ENCODE measurements at places on chromosomes 2 and 18.

- DNase-seq = no peak
Observed at GRCh38 chr2:4981802-4982409, 710.3 kb upstream of the SOX11 start.

- DNase-seq = no peak
Observed at GRCh38 chr2:83079007-83079406, 1380.1 kb downstream of the SUCLG1 start.

GRCh38 chr2:149928011-149928410 lies 340.4 kb upstream of the MMADHC start:
- no peak for DNase-seq

DNA sequence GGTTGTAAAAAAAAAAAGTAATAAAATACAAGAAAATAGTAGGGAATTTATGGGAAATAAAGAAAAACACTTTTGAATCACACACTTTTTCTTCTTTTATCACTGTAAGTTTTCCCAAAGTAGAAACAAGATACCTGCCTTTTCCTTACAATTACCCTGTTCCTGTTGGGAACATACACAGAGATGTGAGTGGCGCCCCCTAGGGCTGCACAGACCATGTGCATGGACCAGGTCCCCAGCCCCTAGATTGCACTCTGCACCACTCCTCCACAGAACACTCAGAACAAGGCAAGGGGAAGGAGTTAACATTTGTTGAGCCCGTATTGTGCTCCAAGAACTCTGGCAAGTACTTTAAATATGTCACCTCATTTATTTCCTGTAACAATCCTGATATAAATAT lies 118.7 kb upstream of the NRP2 start:
- no peak for DNase-seq

GRCh38 chr2:16169381-16169960 lies 229.1 kb downstream of the MYCN start:
- no peak for DNase-seq

DNA sequence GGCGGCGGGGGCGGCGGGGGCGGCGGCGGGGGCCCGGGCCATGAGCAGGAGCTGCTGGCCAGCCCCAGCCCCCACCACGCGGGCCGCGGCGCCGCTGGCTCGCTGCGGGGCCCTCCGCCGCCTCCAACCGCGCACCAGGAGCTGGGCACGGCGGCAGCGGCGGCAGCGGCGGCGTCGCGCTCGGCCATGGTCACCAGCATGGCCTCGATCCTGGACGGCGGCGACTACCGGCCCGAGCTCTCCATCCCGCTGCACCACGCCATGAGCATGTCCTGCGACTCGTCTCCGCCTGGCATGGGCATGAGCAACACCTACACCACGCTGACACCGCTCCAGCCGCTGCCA lies 644 bp downstream of the ONECUT2 start:
- DNase-seq = no peak

DNA sequence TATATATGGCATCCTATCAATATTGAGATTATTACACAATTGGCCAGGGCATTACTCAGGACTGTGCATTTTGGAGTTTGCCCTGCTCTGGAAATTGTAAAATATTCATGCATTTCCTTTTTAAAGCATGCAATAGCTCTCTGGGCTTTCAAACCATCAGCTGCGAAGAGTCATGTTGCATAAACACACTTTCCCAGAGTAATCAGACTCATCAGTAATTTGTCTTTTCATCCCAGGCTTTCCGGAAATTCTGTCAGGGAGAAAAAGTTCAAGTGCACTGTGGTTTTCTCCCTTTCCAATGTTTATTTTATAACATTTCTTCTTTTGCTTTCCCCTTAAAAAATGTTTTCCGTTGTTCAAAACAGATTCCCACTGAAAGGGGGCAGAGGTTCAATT lies 38.9 kb upstream of the FHL2 start:
- DNase-seq = no peak

GRCh38 chr2:196500686-196501431 lies 138.7 kb upstream of the CCDC150 start:
- DNase-seq = no peak

DNA sequence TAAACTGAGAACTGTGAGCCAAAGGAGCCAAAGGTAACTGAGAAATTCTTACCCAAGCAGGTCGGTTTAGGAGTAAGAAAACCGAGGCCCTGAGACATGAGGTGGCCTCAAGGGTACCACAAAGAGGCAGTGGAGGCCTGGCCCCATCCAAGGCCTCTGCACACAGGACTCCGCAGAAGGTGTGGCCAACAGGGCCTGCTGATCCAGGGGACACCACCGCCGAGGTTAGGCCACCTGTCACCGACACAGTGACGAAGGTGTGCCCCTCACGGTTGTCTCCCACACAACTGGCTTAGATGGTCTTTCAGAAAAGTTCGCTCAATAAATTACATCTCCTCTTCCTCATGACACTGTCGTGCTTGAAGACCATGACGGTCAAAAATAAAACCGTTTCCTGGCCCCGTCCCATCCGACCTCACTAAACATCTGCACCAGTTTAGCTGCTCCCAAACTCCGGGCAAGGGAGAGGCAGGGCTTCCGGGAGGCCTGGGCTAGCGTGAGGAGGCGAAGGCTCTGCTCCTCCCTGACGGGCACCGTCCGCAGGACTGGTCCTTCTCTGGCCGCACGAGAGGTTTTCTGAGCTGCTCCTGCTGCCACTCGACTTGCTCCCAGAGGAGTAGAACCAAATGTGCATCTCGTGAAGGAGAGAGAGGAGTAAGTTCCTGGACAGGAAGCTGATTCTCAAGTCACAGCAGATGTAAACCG lies 442.0 kb downstream of the EIPR1 start:
- no peak for DNase-seq

GRCh38 chr2:109721626-109722025 lies 72.5 kb upstream of the RGPD5 start:
- DNase-seq = no peak

DNA sequence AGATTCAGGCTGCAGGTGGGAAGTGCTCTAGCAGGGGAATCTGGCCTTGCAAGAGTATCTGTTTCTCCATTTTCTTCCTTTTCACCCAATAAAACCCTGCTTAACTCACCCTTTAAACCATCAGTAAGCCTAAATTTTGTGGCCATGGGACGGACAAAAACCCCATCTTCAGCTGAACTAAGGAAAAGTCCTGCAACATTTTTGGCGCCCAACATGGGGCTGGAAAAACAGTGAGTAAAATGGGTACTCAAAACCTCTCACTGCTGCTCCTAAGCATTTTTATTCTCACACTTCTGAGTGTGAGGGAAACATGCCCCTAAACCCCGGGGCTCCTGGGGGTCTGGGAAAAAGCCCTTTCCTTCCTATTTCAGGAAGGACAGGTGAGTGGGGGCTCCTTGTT lies 414.3 kb downstream of the ZNF804A start:
- DNase-seq = no peak

DNA sequence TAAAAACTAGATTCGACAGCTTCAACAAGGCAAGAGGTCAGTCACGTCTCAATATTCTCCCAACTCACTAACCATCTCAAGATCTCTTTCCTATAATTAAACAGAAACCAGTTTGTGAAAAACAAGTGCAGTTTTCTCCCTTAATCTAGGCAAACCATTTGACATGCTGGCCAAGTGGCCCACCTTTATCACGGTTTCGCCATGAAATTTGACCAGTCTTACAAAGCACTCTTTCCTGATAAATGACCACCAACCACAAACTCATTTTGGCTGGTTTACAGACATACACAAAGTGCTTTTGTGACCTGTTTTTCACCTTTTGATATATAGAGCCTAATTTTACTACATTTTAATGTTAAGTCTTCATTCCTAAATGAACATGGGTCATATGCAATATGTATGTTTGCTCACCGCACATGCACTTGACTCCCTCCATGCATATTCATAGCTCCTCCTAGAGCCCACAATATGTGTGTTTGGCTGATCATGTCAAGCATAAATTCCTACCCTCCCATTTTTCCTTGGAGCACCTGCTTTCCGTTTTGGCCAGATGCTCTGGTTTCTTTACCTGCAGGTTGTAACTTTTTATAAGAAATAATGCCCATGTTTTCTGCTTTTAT lies 385.1 kb downstream of the RAD51AP2 start:
- DNase-seq = no peak

DNA sequence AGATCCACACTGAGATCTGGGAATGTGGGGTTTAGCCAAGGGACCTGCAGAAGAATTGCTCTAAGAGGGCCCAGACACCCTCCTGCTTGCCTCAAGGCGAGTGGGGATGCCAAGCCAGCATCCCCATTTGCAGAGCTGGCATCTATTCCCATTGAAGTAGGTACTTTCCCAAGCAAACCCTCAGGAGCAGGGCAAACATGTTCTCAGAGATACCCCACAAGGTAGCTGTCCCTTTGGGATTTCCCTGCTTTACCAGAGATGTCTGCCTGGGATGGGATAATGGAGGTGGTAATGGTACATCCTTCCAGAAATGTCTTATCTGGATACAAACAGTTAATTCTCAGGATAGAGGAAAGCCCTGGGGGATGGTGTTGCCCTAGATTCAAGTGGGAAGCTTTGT lies 51.2 kb downstream of the GYPC start:
- no peak for DNase-seq

DNA sequence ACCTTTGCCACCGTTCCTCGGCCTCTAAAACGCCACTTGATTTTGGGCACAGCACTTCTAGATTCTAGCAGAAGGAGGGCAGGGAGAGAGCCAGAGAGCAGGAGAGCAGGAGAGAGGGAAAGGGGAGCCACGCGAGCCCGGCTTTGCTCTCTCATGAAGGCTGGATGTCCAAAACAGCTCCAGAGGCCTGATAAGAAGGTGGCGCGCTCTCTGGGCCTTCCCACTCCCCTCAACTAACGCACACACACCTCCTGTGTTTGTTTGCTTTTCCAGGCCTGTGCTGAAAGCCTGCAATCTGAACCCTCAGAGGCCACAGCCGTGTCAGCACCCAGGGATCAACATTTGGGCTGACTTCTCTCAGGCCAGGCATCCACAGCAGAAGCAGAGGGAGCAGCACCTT lies 184.8 kb upstream of the SOX11 start:
- DNase-seq = no peak

GRCh38 chr18:45168866-45169600 lies 446.2 kb upstream of the SLC14A2 start:
- DNase-seq = no peak

- DNase-seq = no peak
Observed at GRCh38 chr2:85706599-85707296, 12.6 kb downstream of the GNLY start.
